Right ventricle myocardium superior (tissue), 1 donor: ENCODE measurements at places on chromosomes 16 and 17.
A peak's percentile ranks its signal among the peaks of the same experiment; 100 is the strongest.

- no peak for DNase-seq
These were observed 419.6 kb downstream of the NPIPA7 start for GRCh38 chr16:16798504-16798903.

GRCh38 chr17:2724784-2725164 lies 13.2 kb upstream of the CLUH start:
- DNase-seq = peak; percentile 60

DNA sequence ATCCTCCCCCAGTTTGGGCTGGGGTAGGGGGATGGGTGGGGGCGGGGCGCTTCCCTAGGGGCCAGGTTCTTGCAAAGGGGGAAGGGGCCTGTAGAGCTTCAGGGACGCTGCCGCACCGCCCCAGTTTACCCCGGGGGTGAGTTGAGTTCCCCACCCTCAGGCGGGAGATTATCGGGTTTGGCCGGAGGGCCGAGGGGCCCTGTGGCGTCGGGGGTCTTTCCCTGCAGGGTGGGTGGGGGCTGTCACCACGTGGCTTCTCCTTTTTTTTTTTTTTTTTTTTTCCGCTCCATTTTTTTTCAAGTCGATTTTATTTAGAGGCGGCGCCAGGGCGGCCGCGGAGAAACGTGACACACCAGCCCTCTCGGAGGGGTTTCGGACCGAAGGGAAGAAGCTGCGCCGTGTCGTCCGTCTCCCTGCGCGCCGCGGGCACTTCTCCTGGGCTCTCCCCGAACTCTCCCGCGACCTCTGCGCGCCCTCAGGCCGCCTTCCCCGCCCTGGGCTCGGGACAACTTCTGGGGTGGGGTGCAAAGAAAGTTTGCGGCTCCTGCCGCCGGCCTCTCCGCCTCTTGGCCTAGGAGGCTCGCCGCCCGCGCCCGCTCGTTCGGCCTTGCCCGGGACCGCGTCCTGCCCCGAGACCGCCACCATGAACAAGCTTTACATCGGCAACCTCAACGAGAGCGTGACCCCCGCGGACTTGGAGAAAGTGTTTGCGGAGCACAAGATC lies at the start of gene IGF2BP1:
IGF2BP1 (plus strand) TSS at position 283 of the 724 bp plus-strand sequence; CDS start at position 644, 361 bp downstream.
- no peak for DNase-seq

DNA sequence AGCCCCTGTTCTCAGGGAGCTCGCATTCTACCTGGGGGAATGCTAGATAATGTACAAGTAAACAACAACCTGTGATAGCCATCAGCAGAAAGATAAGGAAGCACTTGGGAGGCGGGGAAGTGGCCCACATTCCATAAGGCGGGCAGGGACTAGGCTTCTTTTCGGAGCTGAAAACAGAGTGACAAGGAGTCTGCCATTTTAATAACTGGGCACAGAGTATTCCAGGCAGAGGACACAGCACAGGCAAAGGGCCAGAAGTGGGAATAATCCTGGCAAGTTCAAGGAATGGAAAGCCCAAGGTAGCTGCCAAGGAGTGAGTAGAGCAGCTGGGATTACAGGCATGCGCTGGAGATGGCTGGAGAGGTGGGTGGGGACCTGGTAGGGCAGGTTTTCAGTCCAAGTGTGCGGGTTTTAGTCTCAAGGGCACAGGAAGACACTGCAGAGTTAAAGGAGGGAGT lies 24.3 kb downstream of the USP43 start:
- no peak for DNase-seq

DNA sequence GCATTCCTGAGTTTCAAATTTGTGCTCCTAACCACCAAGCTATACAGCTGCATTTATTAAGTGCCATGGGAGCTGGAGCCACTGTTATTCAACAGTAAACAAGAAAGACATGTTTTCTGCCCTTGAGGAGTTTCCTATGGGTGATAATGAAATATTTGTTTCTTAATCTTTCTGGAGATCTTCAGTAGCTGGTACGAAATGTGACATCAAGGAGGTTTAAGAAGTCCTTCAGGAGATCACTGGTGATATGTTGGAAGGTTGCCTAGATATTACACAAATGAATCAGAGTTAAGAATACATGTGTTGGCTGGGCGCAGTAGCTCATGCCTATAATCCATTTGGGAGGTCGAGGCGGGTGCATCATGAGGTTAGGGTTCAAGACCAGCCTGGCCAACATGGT lies 14.9 kb downstream of the RHOT1 start:
- DNase-seq = no peak

- no peak for DNase-seq
These were observed 14.8 kb downstream of the TAC4 start for GRCh38 chr17:49832840-49833599.

DNA sequence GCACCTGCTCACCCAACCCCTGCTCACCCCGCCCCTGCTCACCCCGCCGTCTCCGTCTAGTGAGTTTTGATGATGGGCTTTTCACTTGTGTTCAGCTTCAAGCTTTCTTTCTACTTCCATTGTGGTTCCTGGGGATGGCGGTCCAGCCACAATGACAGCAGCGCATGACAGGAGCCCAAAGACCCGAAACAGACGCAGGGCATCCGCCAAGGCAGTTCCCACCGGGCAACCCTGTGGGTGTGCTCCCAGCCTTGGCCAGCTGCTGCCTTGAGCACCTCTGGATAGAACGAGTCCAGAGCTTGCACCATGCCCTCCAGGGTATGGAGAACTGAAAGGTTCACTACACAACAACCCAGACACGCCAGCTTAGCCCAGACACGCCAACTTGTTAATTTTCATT lies 92.9 kb upstream of the CHMP6 start:
- DNase-seq = no peak

GRCh38 chr16:55331648-55332185 lies 7.7 kb downstream of the IRX6 start:
- no peak for DNase-seq

GRCh38 chr17:64617125-64617780 lies 44.9 kb downstream of the SMURF2 start:
- no peak for DNase-seq

DNA sequence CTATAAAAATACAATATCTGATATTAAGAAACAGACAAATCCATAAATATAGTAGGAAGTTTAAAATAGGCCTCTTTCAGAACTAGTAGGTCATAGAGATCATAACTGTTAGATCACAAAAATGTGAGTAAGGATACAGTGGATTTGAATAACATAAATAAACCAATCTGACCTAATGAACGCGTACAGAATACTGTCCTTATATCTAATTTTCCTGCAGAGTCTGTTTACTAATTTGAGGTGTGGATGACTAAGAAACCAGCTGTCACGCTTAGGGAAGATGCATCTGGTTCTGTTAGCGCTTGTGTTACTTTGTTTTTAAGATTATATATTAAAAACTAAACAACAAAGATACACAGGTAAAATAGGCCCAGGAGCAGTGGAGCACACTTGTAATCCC lies 14.8 kb downstream of the CPD start:
- no peak for DNase-seq

DNA sequence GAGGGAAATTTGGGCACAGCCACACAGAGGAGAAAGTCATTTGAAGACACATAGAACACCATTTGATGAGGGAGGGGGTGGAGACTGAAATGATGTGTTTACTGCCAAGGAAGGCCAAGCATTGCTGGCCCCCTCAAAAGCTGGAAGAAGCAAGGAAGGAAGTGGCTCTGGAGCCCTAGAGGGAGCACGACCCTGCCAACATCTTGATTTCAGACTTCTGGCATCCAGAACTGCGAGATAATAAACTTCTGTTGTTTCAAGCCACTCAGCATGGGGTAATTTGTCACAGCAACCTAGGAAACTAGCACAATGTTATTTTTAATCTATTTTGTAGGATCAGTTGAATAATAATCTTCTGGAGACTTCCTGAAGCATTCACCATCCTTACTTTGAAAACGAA lies 314.8 kb upstream of the GOT2 start:
- no peak for DNase-seq

DNA sequence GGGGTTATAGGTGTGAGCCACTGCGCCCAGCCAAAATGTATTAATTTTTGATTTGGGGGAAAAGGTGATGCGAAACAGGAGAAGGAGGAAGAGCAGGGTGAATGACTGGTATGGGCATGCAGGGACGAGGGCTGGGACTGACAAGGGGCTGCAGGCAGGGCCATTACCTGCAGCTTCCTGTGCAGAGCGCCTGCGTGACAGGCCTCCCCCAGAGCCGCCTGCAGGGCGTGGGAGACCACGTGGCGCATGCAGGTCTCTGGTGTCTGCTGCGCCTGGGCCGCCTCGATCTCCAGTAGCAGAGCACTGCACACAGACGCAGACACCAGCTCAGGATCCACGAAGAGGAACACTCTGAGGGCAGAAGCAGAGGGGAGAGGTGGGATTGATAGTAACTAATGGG lies 32.4 kb downstream of the PIK3R6 start:
- DNase-seq = no peak
